Progenitor cell of endocrine pancreas (in vitro differentiated cells): ENCODE measurements at places on chromosomes 5 and 9.

- no peak for DNase-seq
Observed at GRCh38 chr5:107805824-107806223, 135.1 kb upstream of the EFNA5 start.

GRCh38 chr5:106014262-106014661 is 1656.5 kb downstream of the EFNA5 start:
- DNase-seq, result no peak

GRCh38 chr9:119477197-119477596 is 108.0 kb upstream of the BRINP1 start:
- DNase-seq, result no peak

- no peak for DNase-seq
Observed at GRCh38 chr5:158660726-158661125, 439.0 kb downstream of the EBF1 start.

GRCh38 chr5:109905906-109906305 is 216.2 kb downstream of the MAN2A1 start:
- DNase-seq, result no peak

- no peak for DNase-seq
Observed at GRCh38 chr5:132019857-132020555, 8.5 kb upstream of the ACSL6 start.

GRCh38 chr5:174273325-174273724 is 227.8 kb downstream of the NSG2 start:
- no peak for DNase-seq

DNA sequence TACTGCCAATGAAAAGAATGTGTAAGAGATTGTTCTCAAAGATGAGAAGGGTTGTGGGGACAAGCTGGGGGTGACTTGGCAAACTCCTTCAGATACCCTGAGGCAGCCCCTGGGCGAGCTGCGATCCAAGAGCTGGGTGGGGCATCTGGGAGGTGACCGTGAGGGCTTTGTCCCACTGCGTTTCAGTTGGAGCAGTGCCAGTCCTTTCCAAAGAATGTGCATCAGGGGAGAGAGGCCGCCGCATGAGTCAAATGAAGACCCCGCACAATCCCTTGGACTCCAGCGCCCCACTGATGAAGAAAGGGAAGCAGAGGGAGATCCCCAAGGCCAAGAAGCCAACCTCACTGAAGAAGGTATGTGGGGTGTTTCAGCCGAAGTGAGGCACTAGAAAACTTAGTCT is 28.4 kb downstream of the SECISBP2 start:
- DNase-seq, result no peak

GRCh38 chr5:88952996-88953643 is 70.1 kb upstream of the MEF2C start:
- DNase-seq, result no peak

DNA sequence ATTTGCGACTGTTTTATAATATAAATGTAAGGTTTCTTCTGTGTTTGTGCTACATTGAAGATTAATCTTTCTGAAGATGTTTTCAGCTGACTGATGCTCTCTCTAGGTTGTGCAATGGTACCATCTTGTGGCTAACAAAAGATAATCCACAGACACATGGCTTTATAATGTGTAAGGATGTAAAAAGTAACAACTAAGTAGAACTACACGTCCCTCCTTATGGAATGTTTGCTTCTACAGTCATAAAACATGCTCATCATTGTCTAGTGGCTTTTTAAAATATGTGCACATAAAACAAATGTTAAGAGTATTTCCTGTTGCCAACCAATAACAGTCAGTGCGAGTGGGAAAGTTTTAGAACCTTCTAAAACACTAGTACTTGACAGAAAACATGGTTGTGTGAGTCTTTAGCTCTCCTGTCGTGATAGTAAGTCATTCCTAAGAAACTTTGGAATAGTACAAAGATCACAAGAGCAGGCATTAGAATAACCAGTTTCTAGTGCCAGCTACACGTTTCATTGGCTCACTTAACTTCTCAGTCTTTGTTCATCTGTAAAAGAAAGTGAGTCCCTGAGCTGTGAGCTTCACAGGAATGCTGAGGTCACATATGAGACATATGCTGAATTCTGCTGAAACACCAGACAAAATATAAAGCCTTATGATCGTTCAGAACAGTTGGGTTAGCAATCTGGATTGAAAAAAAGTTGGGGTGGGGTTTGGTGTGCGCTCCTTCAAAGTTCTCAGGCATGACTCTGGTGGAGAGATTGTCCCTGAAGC is 75.7 kb upstream of the GLIS3 start:
- DNase-seq, result no peak

- DNase-seq, result no peak
Observed at GRCh38 chr5:64457846-64458245, 48.0 kb upstream of the RGS7BP start.

DNA sequence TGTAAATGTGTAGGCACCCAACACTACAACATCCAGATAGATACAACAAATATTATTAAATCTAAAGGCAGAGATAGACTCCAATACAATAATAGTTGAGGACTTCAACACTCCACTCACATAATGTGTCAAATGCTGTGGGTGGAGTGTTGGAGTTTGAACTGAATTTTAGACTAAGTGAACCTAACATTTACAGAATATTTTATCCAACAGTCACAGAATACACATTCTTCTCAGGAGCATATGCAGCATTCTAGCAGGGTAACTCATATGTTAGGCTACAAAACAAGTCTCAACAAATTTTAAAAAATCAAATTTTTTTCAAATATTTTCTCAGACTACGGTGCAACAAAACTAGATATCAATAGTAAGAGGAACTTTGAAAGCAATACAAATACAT is 648.7 kb upstream of the CDH18 start:
- DNase-seq, result no peak

- DNase-seq, result no peak
Observed at GRCh38 chr9:92164490-92164889, 49.3 kb upstream of the SPTLC1 start.

DNA sequence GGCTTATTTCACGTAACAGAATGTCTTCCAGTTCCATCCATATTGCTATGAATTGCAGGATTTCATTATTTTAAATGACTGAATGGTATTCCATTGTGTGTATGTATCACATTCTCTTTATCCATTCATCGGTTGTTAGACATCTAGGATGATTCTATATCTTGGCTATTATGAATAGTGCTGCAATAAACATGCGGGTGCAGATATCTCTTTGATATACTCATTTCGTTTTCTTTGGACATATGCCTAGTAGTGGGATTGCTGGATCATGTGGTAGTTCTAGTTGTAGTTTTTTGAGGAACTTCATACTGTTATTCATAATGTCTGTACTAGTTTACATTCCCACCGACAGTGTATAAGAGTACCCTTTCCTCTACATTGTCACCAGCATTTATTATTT is 460.5 kb downstream of the MAN2A1 start:
- no peak for DNase-seq

- DNase-seq, result no peak
Observed at GRCh38 chr5:79851391-79851863, 139.6 kb downstream of the MTX3 start.

DNA sequence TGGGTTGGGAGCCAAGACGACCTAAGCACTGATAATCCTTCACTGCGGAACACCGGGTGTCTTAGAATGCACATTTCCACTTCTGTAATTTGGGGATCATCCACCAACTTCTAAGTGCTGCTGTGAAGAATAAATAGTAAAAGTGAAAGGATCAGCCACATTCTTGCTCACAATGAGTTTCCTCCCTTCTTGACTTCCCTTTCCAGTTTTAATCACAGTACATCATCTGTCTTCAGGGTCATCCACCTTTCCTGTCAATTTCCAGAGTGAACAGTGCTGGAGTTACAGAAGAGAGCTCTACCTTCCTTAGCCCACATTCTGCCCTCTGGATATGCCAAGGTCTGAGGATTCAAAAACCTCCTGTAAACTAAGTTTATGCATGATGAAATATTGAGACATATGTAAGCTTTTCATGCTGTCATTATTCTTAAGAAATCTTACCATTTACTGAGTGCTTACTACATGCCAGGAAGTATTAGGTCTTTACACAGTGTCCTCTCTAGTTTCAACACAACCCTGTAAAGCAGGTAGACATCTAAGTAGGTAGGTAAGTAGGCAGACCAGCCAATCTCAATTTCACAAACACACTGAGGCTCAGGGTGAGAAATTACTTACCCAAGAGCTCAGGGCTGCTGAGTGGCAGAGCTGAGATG is 105.2 kb downstream of the CDK5RAP2 start:
- no peak for DNase-seq

- peak; percentile 30 for DNase-seq
Observed at GRCh38 chr9:98191671-98192502, 550 bp downstream of the CORO2A start.

DNA sequence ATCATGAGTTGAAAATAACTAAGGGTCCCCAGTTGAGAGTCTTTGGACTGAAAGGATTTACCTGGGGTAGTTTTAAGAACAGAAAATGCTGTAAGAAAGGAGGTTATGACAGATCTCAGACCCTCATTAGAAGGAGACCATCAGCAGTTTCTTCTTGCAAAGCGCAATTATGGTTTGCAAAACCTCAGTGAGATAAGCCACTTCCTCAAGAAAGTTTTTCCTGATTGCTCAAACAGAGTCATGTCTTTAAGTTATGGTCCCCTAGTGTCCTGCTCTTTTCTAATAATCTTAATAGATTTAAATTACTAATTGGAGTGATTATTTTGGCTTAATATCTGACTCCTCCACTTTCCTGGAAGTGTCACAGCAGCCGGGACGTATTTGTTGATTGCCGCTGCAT is 293.2 kb upstream of the KLF4 start:
- no peak for DNase-seq

GRCh38 chr5:112625246-112625645 is 112.4 kb upstream of the APC start:
- DNase-seq, result no peak

DNA sequence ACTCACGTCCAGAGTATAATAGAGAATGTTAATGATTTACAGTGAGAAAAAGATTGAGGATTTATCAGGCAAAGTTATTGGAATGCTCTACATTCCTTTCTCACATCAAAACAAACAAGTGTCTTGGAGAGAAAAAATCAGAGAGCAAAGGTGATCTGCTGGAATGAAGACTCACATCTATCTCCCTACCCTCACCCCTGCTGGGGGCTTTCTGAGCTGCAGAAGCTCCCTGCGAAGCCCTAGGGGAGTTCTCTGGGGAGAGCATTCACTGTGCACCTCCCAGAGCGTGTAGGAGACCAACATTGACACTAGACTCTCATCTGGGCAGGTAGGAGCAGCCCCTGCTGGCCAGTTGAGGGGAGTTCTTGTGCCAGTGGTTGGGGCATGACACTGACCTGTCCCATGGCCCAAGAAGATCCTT is 76.6 kb upstream of the ADAMTS16 start:
- DNase-seq, result no peak

- no peak for DNase-seq
Observed at GRCh38 chr9:98057138-98057799, 737 bp downstream of the NANS start.

GRCh38 chr5:6868575-6869215 is 155.5 kb downstream of the TENT4A start:
- DNase-seq, result no peak

GRCh38 chr9:15137658-15138356 is 169.2 kb downstream of the TTC39B start:
- no peak for DNase-seq

DNA sequence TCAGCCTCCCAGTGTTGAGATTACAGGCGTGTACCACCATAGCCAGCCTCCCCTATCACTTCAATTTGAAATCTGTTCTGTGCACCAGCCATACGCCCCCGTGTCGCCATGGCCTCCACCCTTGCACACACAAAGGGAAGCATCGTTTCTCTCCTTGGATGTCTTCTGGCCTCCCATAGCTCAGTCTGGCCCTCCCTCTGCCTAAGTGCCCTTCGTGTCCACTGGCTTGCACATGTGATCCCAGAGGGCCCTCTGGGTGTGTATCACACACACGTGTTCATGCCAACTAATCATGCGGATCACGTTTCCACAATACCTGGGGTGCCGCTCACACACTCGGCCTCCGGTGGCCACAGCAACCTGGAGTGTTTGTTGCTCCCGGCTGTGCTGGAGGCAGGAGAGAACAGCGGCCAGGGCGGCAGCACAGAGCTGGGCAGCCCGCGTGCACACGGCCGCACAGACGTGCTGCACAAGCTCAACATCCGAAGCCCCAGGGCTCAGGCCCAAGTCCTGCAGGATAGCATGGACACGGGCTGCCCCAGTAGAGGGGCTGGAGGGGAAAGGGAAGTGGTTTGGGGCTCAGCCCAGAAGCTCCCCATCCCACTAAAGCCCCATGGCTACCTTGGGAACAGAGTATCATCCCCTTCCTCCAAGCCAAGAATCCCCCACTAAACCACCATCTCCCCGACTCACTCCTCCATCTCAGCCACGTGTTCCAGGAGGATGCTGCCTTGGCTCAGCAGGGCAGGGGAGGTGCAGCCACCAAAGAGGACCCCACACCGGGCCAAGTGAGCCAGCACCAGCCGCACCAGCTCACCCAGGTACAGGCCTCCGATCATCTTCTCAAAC is 10.9 kb downstream of the HK3 start:
- no peak for DNase-seq

- DNase-seq, result no peak
Observed at GRCh38 chr5:161403996-161404395, 142.5 kb downstream of the GABRB2 start.

GRCh38 chr5:95647886-95648860 is 1.6 kb downstream of the RFESD start:
- DNase-seq, result no peak

- peak; percentile 49 for DNase-seq
Observed at GRCh38 chr9:94065535-94065961, 18.7 kb upstream of the PTPDC1 start.

- no peak for DNase-seq
Observed at GRCh38 chr9:36120705-36121104, 15.8 kb upstream of the GLIPR2 start.
